ENCODE measurements at places on chromosomes 4 and X.

DNA sequence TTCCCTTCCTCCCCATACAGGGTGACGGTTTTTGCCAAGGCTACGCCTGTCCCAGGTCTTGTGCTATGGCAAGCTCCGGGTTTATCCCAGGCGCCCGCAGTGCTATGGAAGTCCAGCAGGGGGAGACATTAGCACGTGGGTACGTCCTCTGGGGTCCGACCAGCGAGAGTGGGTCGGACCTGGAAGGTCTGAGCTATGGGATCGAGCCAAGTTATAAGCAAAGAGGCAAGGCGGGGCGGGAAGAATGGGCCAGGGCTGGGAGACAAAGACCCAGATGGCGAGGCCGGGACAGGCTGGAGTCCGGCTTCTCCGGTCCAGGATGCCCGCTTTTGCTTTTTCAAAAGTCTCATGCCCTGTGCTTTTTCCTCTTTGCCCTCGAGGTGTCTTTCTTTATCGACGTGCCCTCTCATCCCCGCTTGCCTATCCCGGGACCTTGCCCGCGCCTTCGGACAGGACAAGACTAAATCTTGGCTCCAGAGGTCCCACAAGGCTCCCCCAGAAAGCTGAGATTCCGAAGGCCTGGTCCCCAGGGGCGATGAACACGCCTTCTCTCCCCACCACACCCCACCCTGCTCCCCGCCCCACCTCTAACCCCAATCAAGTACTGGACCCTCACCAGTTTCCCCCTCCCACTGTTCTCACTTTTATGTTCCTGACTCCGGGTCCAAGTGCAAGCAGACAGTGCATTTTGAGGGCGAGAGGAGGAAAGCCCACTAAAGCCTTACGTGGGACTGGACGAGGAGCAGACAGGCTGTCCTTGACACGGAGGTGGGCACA lies 785 bp upstream of the EFNB1 start:
- DNase-seq: peak; percentile 65

DNA sequence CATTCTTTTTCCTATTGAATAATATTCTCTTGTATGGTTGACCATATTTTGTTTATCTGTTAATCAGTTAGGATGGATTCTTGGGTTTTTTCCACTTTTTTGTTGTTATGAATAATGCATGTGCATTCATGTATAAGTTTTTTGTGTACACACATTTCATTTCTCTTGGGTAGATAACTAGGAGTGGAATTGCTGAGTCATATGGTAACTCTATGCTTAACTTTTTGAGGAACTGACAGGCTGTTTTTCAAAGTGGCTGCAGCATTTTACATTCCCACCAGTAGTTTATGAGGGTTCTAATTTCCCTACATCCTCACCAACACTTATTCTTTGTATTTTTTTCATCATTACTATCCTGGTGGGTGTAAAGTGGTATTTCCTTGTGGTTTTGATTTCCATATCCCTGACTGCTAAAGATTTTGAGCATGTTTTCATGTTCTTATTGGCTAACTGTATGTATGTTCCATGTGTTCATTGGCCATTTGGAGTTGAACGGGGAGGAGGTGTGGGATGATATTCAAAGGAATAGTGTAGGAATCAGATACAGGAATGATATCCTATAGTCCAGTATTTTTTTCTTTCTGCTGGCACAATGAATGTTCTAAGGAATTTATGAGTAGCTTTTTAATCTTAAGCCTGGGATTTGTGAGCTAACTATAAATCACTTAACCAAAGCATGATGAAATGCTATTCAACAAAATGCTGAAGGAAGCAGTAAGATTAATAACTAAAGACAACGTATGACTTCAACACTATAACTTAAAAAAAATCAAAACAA lies 114.3 kb downstream of the AMELX start:
- DNase-seq: no peak

DNA sequence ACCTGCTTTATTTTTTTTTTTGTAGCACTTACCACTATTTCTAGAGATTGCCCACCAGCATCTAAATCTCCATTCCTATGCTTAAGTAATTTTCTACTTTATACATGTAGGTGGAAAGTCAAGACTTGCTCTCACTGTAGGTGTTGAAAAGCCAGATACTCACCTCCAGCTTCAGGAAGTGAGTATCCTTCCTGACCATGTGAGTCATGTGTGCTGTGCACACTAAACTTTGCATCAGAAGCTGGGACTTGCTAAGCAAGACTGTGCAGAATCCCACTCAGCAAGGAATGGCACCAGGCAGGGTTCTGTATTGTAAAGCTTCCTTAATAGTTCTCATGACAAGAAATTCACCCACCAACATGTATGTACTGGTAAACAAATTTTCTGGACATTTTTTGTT lies 151.8 kb downstream of the POU4F2 start:
- DNase-seq: no peak

DNA sequence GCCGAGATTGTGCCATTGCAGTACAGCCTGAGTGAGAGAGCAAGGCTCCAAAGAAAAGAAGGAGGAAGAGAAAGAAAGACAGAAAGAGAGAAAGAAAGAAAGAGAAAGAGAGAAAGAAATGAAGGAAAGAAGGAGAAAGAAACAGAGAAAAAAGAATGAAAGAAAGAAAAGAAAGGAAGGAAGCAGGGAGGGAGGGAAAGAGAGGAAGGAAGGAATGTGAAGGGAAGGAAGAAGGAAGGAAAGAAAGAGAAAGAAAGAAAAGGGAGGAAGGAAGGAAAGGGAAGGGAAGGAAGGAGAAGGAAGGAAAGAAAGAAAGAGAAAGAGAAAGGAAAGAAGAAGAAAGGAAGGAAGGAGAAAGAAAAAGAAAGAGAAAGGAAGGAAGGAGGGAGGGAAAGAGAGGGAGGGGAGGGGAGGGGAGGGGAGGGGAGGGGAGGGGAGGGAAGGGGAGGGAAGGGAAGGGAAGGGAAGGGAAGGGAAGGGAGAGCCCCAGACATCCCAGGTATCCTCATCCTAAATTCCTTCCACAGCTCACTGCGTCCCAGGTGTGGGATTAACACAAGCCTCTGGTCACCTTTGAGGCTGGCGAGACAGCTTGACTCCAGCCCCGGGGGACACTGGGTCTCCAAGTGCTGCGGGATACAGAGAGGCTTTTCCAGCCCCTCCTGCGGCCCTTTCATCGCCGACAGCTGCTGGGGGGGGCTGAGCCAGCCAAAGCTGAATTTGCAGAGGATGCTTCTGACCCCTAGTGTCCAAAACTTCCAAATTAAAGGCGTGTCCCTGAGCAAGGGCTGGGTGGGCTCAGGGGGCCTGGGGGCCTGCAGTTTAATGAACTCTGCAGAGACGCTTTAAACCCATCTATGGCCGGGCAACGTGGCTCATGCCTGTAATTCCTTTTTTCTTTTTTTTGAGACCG lies 24.2 kb upstream of the CSF2RA start:
- DNase-seq: peak; percentile 52

- no peak for DNase-seq
Observed at GRCh38 chr4:28001698-28002097, 1141.1 kb downstream of the STIM2 start.
